ENCODE measurements at places on chromosomes 1 and 21.
A peak's percentile ranks its signal among the peaks of the same experiment; 100 is the strongest.

DNA sequence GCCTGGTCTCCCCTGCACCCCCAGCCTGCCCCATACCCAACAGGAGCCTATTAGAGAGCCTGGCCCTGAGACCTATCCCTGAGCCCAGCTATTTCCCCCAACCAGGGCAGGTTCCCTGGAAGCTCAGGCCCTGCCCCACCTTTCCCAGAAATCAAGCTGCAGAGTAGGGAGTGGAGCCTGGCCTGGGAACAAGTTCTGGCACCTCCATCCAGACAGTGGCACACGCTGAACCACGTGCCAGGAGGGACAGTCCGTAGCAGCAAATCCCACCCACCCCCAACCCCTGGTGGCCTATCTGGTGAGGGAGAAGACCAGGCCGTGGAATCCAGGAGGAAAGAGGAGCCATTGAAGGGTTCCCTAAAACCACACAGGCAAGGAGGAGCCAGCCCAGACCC is 22.6 kb downstream of the TNNT2 start:
- no peak for DNase-seq

GRCh38 chr1:118928739-118929554 is 59.2 kb downstream of the TBX15 start:
- peak; percentile 11 for DNase-seq

DNA sequence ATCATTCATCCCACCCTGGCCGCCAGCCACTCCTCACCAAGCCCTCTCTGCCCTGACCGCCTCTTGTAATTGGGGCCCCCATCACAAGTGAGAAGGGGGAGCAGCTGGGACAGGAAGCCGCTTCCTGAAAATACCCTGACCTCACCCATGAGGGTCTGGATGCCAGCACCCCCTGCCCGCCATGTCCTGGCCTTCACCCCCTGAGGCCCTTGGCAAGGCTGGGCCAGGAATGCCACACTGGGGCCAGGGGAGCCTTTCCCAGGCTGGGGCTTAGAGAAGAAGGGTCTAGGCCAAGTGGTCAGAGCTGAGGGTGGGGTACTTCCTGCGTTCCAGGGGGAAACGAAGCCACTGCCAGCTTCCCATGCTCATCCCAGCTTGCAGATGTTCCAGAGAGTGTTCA is 60.5 kb downstream of the TAS1R2 start:
- DNase-seq = no peak

DNA sequence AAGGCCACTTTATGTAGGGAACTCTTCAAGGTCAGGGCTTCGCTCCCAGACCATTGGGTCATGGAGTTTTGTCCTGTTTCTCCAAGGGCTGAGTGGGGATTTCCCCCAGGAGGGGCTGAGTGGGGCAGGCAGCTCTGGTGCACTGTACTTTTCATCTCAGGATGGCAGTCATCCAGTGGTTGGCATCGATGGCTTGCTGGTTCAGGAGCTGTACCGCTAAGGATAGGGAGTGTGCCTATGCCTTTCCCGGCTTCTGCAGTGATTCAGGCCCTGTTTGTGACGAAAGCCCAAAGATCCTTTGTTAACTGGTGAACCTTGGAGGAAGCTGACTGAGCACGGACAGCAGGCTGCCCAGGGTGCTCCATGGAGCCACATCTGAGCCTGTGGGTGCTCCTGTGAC is 100.1 kb upstream of the GADD45A start:
- no peak for DNase-seq

- peak; percentile 31 for DNase-seq
Measured at GRCh38 chr1:206706298-206706791, 21.6 kb downstream of the MAPKAPK2 start.

DNA sequence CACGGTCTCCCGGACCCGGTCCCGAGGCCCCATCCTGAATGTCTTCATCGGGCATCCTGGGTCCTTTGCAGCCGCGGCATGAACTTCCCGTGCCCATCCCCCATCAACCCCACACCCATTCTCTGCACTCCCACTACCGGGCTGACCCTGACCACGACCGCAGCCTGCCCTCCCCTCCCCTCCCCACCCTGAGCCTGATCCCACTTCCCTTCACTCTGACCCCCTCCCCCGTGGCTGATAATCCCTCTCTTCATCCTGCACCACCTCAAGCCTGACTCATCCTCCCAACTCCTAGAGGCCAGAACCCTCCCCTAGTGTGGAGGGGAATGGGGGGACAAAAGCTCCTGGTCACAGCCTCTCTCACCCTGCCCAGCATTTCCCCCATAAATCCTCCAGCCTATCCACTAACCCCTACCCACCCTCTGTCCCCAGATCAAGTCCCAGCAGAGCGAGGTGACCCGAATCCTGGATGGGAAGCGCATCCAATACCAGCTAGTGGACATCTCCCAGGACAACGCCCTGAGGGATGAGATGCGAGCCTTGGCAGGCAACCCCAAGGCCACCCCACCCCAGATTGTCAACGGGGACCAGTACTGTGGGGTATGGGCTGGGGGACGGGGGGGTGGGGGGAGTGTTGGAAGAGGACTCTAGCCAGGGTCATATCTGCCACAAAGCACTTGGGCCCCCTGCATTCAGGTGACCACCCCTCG is 602 bp downstream of the SH3BGRL3 start:
- DNase-seq = peak; percentile 48

DNA sequence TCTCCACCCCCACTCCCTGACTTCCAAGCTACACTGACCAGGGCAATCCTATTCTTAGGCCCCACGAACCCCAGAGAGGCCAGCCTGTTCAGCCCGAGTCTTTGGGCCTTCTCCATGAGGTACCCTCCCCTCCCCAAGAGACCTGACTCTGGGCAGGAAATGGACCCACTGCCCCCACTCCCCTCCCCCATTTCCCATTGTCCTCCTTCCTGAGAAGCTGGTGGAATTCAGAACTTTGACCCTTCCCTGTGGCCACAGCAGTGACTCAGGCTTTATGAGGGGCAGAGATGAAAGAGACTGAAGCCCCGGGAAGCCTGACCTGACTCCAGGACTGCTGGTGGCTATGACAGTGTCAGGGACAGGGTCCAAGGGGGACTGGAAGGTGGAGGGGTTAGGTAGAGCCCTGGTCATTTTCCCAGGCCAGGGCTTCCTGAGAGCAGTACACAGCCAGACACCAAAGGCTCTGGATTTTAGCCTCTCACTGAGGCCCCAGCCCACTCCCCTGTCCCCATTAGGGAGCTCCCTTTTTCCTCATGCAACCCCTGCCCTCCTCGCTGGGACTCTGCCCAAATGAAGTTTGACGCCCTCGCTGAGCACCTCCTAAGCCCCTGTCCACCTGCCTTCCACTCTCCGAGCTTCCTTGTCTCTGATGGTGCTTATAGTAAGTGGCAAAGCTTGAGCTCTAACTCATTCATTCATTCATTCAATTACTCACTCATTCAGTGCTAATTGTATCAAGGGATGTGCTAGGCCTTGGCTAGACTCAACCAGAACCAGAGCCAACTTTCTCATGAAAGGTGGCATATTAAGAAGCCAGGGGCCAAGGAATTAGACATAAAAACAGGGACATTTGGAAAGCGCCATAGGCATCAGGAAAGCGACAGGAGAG is 3.0 kb downstream of the CRYBG2 start:
- no peak for DNase-seq

GRCh38 chr1:242240077-242240476 is 241.2 kb upstream of the MAP1LC3C start:
- no peak for DNase-seq

DNA sequence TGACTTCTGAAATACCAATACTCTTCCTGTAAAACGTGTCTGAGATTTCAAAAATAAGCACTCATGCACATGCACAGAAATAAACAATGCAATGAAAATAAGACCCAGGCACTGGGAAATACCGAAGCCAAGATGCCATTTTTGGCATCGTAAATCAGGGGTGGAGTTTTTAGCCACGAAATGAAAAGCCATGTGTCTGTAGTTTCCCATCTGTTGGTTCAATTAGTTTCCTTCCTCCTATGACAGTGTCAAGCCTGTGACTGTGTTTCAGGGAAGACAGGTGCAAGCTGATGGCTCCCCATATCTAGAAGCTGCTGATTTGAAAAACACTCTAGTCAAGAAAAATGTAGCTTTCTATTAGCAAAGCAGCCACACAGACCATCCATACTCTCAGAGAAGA is 480.4 kb upstream of the CAMK1G start:
- DNase-seq = no peak

- no peak for DNase-seq
Measured at GRCh38 chr1:154502744-154503115, 518 bp upstream of the SHE start.

- DNase-seq = no peak
Measured at GRCh38 chr1:231706934-231707333, 80.3 kb downstream of the DISC1 start.

GRCh38 chr1:192939440-192939839 is 119.7 kb downstream of the UCHL5 start:
- peak; percentile 71 for DNase-seq

DNA sequence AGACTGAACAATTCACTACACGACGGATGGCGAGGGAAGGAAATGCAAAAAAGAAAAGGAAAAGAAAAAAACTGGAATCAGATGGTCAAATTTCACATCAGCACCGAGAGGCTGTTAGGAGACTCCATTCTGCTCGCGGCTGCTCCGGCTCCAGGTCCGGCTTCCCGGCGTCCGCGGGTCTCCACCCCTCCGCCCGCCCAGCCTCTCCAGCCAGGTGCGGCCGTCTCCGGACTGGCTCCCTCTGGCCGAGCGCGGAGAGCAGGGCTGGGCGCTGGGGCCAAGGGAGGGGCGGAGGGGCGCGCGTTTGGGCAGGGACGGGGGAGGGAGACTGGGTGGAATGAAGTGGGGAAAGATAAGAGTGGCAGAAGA is 332 bp downstream of the KCNJ6 start:
- no peak for DNase-seq

DNA sequence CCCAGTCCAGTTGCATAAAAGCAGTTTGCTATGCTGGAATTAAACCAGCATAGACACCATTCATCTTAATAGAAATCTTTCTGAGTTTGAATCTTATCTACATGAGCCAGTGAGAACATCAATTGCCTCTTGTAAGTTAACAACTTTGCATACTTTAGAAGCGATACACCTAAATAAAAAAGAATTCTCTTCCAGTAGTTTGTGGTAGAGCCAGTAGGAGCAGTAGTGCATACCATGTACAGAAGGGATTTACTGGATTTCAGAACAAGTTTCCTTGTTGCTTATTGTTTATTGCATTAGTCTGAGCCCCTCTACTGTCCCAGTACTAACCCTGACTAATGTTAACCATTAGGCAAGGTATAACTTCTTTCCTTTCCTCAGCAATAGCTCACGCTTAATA is 313.1 kb downstream of the TGFB2 start:
- DNase-seq = no peak

DNA sequence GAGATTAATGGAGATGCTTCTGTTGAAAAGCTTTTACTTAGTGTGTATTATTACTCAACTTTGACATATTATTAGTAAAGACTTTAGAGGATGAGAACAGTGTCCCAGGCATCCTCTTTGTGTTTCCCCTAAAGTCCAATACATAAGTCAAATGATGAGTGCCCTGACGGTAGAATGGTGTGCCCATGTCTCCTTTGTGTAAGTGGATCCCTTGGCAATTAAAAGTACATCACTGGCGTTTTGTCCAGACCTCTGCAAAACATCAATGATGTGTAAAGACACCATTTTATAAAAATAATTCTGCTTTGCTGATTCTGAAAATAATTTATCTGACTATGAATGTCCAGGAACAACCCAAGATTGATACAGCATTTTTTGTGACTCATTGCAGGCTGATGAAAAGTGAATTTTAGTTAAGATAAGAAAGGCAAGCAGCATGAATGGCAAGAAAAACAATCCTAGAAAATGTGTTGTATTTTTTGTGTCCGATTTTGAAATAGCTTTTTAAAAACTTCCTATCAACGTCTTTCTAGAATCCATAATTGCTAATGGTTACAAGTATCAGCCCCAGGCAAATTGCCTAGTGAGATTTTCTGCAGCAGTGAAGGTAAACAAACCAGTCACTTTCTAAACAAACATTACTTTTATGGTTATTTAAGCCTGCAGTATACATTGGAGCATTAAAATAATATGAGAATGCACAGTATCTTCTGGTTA is 251.5 kb downstream of the PTPRC start:
- DNase-seq = no peak

- DNase-seq = no peak
Measured at GRCh38 chr1:165452336-165453130, 7.6 kb upstream of the RXRG start.

DNA sequence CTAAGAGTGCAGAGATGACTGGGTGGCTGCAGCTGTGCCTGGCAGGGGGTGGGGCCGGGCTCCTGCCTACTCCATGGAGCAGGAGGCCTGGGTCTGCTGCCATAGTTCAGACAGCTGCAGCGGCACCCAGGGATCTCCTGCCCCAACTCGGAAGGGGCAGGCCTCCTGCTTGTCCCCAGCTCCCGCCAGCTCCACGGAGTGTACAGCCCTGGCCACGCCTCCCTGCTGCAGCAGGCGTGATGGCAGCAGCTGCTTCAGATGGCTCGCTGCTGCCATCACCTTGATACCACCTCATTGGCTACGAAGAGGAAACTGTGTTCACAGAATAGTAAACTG is 35.9 kb downstream of the ACTL8 start:
- no peak for DNase-seq

- DNase-seq = no peak
Measured at GRCh38 chr1:67609577-67610341, 75.2 kb upstream of the GADD45A start.

DNA sequence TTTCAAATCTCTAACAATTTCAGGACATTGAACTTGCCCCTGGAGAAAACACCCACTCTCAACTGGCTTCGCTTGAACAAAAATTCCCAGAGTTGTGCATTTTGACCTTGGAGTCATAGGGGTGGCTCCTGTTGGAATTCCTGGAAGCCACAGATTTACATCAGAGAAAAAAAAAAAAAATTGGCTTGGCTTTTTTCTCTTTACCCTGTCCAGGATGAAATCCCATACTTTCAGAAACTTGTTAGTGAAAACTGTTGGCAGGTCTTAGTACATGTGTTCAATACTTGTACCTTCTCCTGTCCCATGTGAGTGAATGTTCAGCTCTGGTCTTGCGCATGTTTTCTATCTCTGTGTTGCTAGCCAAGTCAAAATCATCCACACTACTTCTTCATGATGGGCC is 228.8 kb downstream of the TGFB2 start:
- DNase-seq = no peak

GRCh38 chr1:147719029-147719698 is 41.2 kb downstream of the GJA5 start:
- DNase-seq = no peak

DNA sequence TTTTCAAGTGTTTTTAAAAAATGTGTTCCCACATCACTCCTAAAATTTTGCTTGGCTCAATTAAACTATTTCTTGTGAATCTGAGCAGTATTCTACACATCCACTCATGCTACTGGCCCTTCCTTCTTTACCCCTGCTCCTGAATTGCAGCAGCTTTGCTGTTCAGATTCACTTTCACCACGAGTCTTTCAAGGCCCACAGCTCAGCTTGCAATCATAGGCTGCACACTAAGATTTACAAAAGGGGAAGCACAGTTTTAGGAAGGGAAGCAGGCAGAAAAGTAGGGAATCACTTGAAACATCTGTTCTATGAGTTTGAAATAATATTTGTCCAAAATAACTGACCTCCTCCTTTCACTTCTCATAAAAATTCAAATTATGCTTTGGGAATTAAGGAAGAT is 70.9 kb upstream of the EDEM3 start:
- DNase-seq = peak; percentile 44

GRCh38 chr21:42040411-42041180 is 30.4 kb upstream of the ZBTB21 start:
- peak; percentile 48 for DNase-seq
